ENCODE measurements at places on chromosomes 7 and 10. TPM values are rescaled to one million over a fixed set of nuclear protein-coding genes. Genes with fewer than 3 reads are reported as not detected.

GRCh38 chr10:114551636-114551972 is 106.5 kb downstream of the ABLIM1 start:
- DNase-seq = no peak

- no peak for DNase-seq
Observed at GRCh38 chr10:80454513-80455460, 677 bp downstream of the TSPAN14 start.

GRCh38 chr7:8058852-8059251 is 90.3 kb downstream of the GLCCI1 start:
- DNase-seq = no peak

- DNase-seq = no peak
Observed at GRCh38 chr7:84224505-84224904, 29.9 kb upstream of the SEMA3A start.

DNA sequence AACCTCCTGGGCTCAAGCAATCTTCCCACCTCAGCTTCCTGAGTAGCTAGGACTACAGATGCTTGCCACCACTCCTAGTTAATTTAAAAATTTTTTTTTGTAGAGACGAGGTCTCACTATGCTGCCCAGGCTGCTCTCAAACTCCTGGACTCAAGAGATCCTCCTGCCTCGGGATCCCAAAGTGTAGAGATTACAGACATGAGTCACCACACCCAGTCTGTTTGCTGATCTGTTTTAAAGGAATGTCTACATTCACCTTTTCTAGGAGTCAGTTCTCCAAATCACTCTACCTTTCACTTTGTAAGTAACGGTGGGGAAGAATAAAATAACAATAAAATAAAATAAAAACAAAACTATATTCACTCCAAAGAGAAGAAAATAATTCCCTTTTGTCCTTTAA is 86.6 kb upstream of the AGBL3 start:
- no peak for DNase-seq

DNA sequence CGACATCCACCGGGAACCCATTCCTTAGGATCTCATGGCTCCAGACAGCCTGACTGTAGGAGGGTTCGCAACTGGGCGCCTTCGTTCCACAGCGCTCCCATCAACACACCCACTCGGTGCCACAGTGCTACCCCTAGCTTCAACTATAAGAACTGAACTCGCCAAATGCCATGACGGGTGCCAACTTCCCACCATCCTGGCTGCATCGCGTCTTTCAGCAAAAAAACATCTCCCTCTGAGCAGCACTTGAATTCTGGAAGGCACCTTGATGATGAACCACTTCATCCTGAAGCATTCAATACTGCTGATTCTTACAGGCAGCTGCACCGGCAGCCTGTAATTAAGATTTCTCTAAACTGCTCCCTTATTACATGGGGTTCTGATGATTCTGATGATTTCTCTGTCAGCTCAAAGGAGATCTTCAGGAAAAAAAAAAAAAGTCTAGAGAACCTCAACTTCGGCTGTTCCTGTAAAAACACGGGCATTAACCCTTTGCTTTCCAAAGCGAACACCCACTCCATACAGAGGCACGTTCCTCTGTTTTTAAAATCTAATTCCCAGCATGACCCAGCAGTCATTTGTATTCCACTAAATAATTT is 1.3 kb downstream of the CYTH3 start:
- DNase-seq = no peak

DNA sequence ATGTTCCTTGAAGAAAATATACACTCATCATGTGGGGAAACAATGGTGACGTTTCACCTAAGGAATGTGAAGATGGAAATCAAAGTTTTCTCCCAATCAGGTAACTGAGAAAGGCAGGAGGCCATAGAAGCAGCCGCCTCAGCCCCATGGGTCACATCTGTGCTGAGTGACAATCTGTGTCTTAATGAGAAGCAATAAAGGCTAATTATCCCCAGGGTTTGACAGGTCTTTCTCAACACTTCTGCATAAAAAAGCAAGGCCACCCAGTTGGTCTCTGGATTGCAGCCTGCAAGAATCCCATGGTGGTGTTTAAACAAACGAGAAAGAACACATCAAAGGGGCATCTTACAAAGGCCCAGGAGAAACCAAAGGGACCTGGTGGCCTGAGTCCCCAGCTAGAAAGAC is 91.1 kb upstream of the TNS3 start:
- DNase-seq = no peak

DNA sequence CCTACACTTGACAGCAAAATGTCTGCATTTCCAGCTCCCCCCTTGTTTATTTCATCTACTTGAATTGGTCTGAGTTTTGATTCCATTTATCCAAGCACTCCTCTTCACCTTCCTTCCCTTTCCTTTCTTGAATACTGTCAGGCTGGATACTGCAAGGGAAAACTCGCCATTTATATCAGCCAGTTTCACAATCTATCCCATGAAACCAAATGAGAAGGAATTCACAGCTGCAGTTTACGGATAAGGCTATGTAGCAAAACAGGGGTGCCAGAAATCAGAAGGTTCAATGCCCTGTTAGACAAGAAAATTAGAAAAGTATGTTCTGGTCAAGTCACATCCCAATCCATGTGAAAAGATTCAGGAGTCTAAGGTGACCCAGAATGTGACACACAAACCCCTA is 28.1 kb downstream of the CCDC6 start:
- no peak for DNase-seq

GRCh38 chr7:147721962-147722830 is 868.4 kb upstream of the C7orf33 start:
- DNase-seq = no peak

The TSPAN33 gene
- 61.0 TPM for polyA plus RNA-seq

The PDE6C gene
- 2.2 TPM for polyA plus RNA-seq

The CTTNBP2 gene
- 39.3 TPM for polyA plus RNA-seq

The STEAP1 gene
- 16.5 TPM for polyA plus RNA-seq

The C10orf95 gene
- 1.5 TPM for polyA plus RNA-seq

The CRHR2 gene
- polyA plus RNA-seq = 0.07 TPM

The MCM10 gene
- 17.1 TPM for polyA plus RNA-seq
